RCC 7860 (cell line): ENCODE measurements at places on chromosomes 4 and X.
A peak's percentile ranks its signal among the peaks of the same experiment; 100 is the strongest.

DNA sequence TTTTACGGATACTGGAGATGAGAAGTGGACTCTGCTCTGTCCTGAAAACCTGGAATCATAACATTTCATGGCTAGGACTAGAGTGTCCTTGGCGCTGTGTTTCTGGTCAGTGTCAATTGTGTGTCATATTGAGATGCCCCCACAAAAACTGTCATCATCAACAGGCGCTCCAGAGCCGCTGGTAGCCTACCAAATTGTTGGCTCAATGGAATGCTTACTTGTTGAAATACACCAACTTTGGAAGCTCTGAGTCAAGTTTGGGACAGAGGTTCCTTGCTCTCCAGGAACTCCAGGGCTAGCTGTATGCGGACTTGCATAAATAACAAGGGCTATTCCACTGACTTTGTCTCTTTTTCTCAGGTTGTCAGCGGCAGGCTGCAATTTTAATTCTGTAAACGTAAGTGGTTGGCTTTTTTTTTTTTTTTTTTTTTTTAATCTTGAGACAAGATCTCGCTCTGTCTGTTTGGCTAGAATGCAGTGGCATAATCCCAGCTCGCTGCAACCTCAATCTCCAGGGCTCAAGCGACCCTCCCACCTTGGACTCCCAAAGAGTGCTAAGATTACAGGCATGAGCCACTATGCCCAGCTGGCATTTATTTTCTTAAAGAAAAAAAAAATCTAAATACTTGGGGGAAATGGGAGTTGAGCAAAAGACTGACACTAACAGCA, 871 bp upstream of the HPGD start:
- DNase-seq: no peak

GRCh38 chr4:1651609-1652008, 32.5 kb downstream of the FAM53A start:
- no peak for DNase-seq

- DNase-seq: no peak
Measured at GRCh38 chr4:965048-965765, 8.2 kb downstream of the DGKQ start.

DNA sequence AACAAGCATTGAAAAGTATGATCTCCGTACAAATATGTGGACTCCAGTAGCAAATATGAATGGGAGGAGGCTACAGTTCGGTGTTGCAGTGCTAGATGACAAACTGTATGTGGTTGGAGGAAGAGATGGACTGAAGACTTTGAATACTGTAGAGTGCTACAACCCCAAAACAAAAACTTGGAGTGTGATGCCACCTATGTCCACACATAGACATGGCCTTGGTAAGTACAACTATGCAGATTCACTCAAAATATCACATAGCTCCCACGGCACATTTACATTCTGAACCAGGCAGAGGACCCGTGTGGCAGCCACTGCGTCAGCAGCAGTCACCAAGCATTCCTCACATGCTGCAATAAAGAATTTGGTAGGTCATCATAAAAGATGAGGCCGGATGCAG, 41.3 kb downstream of the KLHL5 start:
- no peak for DNase-seq

GRCh38 chr4:41202820-41203568, 11.3 kb downstream of the APBB2 start:
- DNase-seq: no peak

- DNase-seq: peak; percentile 4
Measured at GRCh38 chr4:179695175-179695574, 2252.9 kb upstream of the AGA start.

DNA sequence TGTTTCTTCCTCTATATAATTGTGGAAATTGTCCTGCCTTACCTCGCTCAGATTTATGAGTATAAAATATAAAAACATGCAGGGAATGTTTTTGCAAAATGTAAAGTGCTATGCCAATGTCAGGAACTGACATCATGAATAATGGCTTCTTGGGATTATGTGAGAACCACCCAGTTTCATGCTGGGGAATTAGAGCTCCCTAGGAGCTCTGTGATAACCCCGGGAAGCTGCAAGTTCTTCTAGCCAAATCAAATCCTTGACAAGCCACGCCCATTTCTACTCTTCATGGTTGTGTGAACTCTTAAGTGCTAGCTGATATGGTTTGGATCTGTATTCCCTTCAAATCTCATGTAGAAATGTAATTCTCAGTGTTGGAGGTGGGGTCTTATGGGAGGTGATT, 85.9 kb upstream of the PAK3 start:
- no peak for DNase-seq

DNA sequence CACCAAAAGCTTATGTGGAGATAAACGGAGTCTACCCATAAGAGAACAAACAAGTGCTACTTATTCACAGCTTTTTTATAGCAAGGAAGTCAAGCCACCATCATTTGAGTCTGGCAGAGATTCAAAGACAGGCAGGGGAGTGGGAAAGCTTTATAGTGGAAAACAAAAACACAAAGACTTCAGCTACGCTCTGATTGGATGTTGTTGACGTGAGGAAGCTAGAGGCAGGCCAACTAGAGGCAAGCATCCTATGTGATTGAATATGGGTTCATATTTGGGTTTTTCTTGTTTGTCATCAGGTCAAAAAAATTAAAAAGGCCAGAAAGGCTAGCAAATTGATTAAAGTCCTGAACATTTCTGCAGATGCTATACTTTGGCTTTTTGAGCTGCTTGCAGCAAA, 719 bp upstream of the TCEAL4 start:
- no peak for DNase-seq

GRCh38 chr4:92600638-92601037, 296.9 kb downstream of the GRID2 start:
- DNase-seq: no peak

DNA sequence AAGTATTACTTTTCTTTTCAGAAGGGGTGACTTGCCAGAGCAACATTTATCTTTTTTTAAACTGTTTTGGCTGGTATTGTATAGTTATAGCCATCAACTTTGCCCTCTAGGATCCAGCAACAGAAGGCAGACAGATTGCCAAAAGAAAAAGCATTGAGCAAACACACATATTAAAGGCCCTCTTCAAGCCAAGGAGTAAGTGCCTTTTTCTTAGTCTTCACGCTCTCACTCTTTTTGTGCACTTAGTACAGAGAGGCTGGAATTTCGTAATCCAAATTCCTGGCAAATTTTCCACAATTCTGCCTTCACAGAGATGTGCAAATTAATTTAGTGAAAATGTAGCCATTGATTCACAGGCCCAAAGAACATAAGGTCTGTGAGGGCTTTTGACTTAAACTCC, 253.1 kb upstream of the EDA2R start:
- DNase-seq: no peak

GRCh38 chr4:36325499-36325898, 44.1 kb downstream of the DTHD1 start:
- no peak for DNase-seq

DNA sequence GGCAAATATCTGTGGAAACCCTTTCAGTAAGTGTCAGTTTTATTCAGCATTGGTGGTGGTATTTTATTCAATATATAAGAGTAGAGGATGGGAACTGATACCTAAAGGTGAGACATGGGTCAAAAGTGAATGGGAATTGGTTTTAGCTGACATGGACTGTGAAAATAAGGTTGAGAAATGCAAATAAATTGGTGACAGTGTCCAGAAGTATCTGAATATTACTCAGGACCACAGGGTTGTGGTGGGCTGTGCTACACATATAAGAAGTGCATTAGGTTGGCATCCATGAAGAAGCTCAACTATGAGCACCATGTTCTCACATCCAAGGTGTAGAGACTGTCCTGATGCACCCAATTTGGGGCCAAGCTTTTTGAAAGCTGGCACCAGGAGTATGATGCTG, 45.0 kb downstream of the ETDC start:
- no peak for DNase-seq

GRCh38 chrX:97334850-97335249, 451.1 kb downstream of the RPA4 start:
- no peak for DNase-seq

- DNase-seq: no peak
Measured at GRCh38 chrX:40174854-40175510, 77.2 kb upstream of the BCOR start.

- no peak for DNase-seq
Measured at GRCh38 chr4:73189274-73189810, 69.3 kb downstream of the ANKRD17 start.

DNA sequence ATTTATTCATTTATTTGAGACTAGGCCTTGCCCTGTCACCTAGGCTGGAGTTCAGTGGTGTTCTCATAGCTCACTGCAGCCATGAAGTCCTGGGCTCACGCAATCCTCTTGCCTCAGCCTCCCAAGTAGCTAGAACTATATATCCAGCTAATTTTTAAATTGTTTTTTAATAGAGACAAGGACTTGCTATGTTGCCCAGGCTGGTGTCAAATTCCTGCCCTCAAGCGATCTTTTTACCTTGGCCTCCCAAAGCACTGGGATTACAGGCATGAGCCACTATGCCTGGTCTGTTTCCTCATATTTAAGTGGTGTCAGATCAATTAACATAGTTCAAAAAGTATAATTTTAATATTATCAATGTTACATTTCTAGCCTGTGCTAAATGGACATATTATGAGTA, 68.5 kb downstream of the AFF1 start:
- no peak for DNase-seq

DNA sequence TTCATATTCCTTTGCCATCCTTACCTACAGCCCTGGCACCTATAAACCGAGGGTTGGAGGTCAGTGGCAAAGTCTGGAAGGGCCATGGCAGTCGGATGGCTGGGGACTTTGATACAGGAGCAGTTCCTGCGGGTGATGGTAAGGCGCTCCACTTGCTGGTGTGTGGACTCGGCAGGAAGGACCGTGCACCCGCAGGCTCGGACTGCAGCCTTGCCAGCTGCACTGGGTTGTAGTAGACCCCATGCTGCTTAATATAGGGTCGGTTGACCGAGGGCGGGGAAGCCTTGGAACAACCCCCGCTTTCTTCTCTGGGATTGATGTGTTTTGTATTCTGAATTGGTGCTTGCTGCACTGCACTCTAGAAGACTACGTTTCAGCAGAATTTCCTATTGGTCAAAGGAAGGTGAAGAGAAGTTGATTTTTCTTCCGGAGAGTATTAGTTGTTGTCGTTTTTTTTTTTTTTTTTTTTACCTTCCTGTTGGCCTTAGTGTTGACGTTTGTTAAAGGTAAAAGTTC, 638 bp downstream of the BLTP1 start:
- no peak for DNase-seq

DNA sequence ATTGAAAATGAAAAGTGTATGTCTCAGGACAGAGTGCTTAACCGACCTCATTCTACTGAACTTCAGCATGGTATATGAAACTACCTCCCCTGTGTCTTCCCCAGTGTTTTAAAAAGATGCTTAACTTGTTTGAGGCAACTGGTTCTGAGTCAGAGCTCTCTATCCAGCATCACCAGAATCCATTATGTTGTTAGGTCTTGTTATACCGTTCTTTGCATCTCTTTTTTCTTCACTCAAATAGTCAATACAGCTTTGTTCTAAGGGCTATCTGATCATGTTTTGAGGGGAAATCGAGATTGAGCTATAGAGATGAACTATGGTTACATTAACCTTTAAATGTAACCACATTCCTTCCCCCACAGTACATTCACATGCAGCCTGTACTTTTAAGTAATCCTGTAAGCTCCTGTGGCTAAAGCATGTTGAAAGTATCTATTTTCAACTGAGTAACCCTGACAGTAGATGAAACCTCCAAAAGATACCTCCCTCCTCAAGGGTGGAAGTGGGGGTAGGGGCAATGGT, 514.4 kb downstream of the RPA4 start:
- DNase-seq: peak; percentile 3

DNA sequence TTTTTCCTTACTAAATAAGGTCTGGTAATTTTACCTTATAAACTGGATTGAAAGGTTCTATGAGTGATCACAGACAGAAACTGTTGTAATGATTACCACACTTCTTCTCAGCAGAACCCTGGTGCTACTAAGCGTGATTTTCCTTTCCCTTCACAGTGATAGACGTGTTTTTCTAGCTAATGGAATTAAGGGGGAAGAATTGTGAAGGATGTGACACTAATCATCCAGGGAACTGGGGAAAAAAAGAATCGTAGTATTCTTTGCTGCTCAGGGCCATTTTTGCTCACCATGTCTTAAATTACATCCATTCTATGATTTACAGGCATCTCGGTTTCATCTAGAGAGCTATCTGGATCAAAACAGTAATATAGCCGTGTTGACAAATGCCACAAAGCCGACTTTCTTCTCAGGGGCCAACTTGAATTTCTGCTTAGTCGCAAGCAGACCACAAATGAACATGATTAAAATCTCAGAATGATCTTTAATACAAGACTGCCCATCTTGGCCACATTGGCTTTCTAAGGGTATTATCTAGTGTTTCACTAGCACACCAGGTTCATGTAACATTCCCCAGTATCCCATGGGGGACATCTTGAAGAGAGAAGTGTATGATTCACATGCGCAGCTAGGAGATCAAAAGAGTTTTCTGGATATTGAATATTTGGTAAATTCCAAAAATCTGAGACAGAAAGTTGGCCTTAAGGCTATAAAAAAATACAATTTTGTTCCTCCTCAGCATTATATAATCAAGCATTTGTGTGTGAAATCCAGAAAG, 154.0 kb downstream of the UGT8 start:
- no peak for DNase-seq

DNA sequence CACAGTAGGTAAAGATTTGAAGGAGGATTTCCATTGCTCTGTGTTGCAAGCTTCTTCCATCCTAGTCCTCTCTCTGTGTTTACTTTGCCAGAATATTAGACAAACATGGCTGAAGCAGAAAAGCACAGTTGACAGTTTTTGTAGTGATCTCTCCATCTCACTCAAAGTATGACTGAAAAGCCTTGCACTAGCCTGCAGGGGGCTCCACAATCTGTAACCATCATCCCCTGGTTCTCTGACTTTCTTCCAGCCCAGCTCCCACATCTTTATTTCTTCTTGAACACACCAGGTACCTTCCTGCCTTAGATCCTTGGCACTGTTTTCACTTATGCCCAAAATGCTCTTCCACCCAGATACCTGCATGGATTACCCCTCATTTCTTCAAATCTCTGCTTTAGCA, 34.1 kb upstream of the HHIP start:
- DNase-seq: no peak

- no peak for DNase-seq
Measured at GRCh38 chr4:10140866-10141759, 24.5 kb upstream of the WDR1 start.

DNA sequence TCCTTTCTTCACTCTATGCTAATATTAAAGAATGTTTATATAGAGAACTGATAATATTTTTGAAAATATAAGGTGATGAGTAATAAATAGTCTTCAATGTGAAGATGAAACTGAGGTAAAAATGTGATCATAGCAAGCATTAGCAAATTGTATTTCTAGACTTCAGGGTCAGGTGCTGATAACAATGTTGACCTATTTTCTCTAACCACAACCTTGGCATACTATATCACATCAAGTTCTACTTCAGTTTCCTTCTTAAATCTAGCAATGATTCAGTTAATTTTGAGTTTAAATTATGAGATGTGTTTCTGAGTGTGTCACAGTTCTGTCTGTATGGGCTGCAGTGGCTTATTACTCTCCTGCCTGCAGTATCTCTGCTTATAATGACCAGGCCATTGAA, 209.4 kb downstream of the RAPGEF2 start:
- DNase-seq: no peak

- no peak for DNase-seq
Measured at GRCh38 chr4:25427871-25428270, 50.8 kb downstream of the ANAPC4 start.

GRCh38 chr4:8346838-8347605, 77.5 kb downstream of the HTRA3 start:
- DNase-seq: no peak
